ENCODE measurements at places on chromosomes 12 and 14.
A peak's percentile ranks its signal among the peaks of the same experiment; 100 is the strongest.

GRCh38 chr12:68236421-68237059 lies 10.9 kb upstream of the IL26 start:
- no peak for DNase-seq

GRCh38 chr12:116697716-116698115 lies 40.2 kb downstream of the SPRING1 start:
- DNase-seq, result no peak

GRCh38 chr12:20555771-20556170 lies 139.4 kb upstream of the SLCO1C1 start:
- DNase-seq, result no peak

- no peak for DNase-seq
These were observed 13.0 kb downstream of the LPCAT3 start for GRCh38 chr12:7005311-7005710.

GRCh38 chr14:96255501-96256366 lies at the start of gene BDKRB1:
Gene BDKRB1, plus strand, starts transcription at chr14:96256210. Its CDS starts 7,473 bp downstream, at chr14:96263683.
- DNase-seq, result peak; percentile 80

GRCh38 chr14:97178781-97179180 lies 381.6 kb downstream of the VRK1 start:
- DNase-seq, result no peak

All from hepatic stellate cell (primary cell).